ENCODE measurements at places on chromosomes 3 and 15. TPM values are rescaled to one million over a fixed set of nuclear protein-coding genes. Genes with fewer than 3 reads are reported as not detected.

PAK6 gene
- 39.2 TPM for total RNA-seq

RPL14 gene
- total RNA-seq = 541 TPM

THSD4 gene
- total RNA-seq = 12.4 TPM

NAALADL2 gene
- total RNA-seq = 0.23 TPM

CCR9 gene
- not detected for total RNA-seq

LCTL gene
- total RNA-seq = not detected

IQCH gene
- 2.6 TPM for total RNA-seq

TRIM42 gene
- total RNA-seq = not detected

COLQ gene
- 0.21 TPM for total RNA-seq

PLSCR5 gene
- total RNA-seq = not detected

NR1I2 gene
- not detected for total RNA-seq

PRSS50 gene
- total RNA-seq = not detected

WDR93 gene
- total RNA-seq = not detected

VWA5B2 gene
- not detected for total RNA-seq

FANCD2OS gene
- total RNA-seq = 2.3 TPM

Data from airway epithelial cell (primary cell).